Stimulated activated CD4-positive, alpha-beta T cell treated with anti-CD3 and anti-CD28 coated beads, Interleukin-12 subunit alpha, Interleukin-12 subunit beta, amount 100 ng/mL, for 24 hours (primary cell): ENCODE measurements at places on chromosomes 4 and X.

- DNase-seq: no peak
Observed at GRCh38 chr4:15982842-15983524, 20.0 kb upstream of the FGFBP2 start.

DNA sequence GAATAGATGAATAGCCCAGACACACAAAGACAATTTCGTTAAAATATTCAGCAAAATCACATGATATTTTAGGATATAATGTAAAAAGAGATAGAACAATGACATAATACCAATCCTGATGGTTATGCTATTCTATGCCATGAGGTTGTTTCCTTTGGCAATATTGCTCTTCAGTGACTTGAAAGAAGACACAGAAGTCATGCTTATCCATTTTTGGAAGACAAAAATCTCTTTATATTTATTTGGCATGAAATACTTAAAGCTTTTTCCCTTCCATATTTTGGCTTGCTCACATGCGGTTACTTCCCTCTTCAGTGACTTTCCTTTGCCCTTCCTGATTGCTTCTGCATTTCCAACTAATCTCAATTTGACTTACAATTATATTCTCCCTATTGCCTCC is 314.8 kb downstream of the IQCM start:
- DNase-seq: no peak

DNA sequence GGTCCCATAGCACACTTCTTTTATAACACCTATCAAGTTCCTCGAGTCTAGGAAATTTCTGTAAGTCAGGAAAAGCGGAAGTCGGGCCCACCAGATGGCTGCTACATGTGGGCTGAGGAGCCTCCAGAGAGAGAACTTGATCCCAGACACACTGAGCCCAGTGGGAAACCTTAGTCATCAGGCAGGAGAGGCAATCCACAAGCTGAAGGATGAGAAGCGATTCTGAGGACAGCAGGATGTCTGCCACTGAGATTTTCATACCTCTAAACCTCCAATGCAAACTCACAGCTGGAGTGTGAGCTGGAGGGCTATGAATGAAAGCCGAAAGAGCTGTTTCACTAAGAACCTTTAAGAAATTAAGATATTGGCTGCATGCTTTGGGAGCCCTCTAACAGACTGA is 52.6 kb upstream of the PDHA1 start:
- no peak for DNase-seq

DNA sequence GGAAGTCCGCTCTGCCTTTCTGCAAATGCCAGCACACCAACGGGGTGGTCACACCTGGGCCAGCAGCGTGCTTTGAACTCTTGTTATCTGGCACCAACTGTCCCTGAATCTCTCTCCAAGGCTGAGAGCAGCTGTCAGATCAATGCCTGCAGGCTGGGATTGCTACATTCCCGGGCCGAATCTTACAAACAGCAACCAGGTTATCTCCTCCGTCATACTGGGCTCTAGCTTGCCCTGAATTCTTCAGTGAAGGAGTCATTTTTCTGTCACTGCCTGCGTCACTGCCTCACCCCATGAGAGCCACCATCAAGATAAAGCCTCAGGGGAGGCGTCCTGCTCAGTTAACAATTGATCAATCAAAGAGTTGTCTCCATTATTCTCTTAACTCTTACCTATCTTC is 329.4 kb upstream of the PPARGC1A start:
- DNase-seq: no peak

- DNase-seq: no peak
Observed at GRCh38 chrX:123060986-123061385, 123.1 kb upstream of the GRIA3 start.

GRCh38 chr4:85952972-85953650 is 406.7 kb downstream of the MAPK10 start:
- DNase-seq: no peak

GRCh38 chr4:163773940-163774339 is 279.4 kb downstream of the TMA16 start:
- no peak for DNase-seq

DNA sequence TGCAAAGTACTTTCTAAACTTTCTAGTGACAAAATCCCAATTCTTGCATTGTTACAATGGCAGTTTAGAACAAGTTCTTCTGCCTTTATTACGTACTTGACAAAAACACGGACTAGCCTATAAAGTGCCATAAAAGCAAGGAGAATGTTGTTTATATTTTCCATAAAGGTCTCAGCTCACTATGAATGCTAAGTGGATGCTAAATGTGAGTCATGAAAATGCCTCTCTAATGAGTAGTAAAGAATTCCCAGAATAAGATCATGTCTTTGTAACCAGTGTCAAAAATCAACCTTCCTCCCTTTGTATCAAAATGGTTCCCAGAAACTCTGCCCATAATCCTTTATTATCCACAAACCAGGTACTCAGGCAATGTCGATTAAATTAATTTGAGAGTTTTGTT is 539.8 kb upstream of the SLIT2 start:
- no peak for DNase-seq

- DNase-seq: no peak
Observed at GRCh38 chrX:133402042-133402453, 13.2 kb downstream of the GPC4 start.

GRCh38 chr4:67744561-67745283 is 9.5 kb downstream of the GNRHR start:
- DNase-seq: no peak

- no peak for DNase-seq
Observed at GRCh38 chr4:88706574-88706973, 8.9 kb upstream of the NAP1L5 start.

- no peak for DNase-seq
Observed at GRCh38 chr4:28354880-28355656, 1494.4 kb downstream of the STIM2 start.

GRCh38 chr4:179307297-179308136 is 1865.3 kb upstream of the AGA start:
- DNase-seq: no peak

GRCh38 chr4:168882650-168883233 is 127.3 kb downstream of the CBR4 start:
- no peak for DNase-seq

DNA sequence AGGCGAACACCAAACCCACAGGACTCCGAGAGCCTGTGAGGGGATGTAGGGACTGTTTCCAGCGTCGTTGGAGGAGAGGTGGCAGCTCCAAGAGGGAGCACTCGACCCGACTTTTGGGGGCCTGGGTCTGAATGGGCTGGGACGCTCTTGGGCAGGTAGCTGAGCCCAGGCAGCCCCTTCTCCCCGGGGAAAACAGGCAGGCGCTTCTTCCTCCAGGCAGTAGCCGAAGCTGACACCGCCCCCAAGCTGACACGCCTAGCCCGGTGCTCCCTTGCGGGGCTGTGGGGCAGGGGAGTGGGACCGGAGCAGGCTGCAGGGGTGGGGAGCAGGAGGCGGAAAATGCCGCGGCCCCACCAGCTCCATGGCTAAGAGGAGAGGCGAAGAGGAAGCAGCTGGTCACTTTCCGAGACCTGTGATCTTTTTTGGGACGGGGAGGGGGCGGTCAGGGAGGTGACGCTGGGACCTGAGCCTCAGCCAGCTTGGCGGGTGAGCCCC is 4.2 kb downstream of the NKX1-1 start:
- no peak for DNase-seq

- no peak for DNase-seq
Observed at GRCh38 chr4:184751585-184751956, 17.7 kb upstream of the CENPU start.

GRCh38 chr4:55851885-55852284 is 1.6 kb upstream of the EXOC1 start:
- DNase-seq: no peak

GRCh38 chr4:36310793-36311192 is 29.4 kb downstream of the DTHD1 start:
- DNase-seq: no peak

DNA sequence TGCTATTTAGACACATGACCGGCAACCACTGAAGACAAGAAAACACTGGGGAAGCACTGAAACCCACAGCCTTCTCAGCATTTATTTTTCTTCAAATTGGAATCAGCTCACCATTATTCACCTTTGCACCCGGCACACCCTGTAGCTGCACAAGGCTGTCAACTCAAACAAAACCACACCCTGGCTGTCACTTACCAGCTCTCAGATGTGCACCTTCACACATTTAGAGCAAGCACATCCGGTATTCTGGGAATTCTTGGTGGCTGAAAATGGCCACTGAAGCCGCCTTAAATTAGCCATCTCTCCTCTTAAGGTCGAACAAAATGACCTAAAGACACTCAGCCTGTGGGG is 5.9 kb downstream of the ZFYVE28 start:
- no peak for DNase-seq

GRCh38 chr4:123507376-123507775 is 110.8 kb downstream of the SPRY1 start:
- no peak for DNase-seq

DNA sequence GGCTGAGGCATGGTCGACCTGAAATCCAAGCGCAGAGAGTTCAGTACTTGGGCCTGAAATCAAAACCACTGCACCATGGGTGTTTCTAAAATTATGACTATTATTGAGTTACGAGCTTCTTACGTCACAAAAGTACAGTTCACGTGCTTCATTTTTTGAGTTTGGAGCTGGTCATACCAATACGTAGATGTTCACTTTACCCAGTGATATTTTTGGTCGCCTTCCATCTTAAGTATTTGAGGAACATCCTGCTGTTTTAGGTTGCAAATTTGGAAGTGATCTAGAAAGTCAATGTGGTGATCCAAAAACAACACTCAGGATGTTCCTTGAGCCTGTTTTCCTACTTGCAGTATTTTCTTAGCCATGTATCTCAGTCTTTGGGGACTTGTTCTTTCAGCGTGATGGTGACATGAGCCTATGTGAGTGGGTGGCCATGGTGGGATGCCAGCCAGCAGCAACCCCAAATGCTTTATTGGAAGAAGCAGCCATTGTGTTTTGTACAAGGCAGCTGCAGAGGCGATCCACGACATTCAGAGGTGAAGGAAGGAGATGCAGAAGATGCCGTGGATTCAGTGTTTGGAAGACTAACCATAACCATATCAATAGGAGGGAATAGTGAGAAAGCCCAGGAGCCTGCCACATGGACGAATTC is 28.7 kb downstream of the LDB2 start:
- DNase-seq: no peak

DNA sequence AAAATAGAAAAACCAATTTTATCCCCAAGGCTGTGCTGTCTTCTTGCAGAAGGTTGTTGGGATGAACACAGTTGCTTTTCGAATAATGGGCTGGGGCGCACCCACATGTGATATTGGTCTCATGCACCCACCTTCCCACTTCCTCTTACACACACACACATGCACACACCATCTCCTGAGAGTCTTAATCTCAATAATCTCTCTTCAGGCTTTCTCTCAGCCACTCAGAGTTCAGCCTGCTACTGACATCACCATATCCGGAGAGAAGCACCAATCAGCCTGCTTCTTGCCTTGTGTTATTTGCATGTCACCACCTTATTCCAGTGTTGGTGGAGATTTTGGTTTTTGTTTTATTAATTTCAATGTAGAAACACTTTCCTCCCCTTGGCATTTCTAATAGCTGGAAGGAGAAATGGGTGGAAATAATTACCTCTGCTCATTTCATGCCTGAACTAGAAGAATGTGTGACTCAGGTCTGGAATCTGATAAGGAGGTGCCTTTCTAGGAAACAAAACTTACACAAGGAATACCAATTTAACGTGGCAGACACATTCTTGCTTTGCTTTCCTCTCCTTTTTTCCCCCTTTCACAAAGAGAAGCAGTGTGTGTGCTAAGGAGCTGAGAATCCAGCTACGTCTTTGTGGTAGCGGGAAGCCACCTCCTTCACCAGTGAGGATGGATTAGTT is 400.2 kb downstream of the MID1IP1 start:
- DNase-seq: no peak

DNA sequence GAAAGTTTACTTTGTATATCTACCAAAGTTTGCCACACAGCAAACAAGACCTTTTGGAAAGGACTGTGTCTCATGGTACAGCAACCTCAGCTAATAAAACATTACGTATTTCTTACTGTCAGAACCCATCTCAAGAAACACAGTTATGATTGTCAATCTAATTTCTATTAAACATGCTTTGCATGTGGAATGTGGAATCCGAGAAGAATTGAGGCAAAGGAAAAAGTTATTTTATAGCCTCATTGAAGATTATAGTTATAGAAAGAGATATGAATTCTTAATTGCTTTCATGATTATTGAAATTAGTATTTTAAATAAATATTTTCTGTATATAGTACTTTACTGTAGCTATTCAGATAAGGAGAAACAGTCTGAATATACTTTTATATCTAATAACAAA is 5.4 kb downstream of the PCDH7 start:
- DNase-seq: no peak

DNA sequence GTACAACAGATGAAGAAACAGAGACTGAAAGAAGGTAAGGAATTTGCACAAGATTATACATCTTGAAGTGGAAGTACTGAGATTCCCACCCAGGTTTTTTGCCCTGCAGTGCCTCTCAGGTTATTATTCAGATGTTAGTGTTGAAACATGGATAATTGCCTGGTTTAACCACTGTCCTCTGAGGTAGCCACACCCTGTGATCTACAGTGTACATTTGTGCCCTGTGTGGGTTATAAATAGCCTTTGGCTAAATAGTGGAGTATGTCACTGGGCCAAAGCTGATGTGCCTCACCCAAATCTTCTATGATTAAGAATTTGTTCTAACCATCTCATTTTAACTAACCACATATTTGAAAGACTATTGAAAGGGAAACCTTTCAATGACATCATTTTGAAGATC is 5.4 kb upstream of the ASB5 start:
- DNase-seq: no peak

DNA sequence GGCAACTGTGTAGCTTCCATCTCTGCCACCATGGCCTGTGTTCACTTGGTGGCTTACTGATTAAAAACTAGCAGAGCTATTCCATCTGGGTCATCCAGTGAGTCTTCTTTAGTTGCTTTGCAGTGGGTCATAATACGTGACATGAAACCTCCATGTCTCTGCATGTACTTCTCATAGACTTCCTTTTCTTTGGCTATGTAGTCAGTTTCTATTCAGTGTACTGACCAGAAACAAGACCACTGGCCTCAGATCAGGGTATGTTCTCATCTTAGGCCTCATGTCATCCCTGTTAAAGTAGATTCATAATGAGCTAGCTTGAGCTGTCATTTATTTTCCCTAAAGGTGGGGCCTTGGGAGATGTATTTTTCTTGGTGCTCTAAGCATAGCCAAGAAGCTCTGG is 195.2 kb downstream of the CCNG2 start:
- no peak for DNase-seq

DNA sequence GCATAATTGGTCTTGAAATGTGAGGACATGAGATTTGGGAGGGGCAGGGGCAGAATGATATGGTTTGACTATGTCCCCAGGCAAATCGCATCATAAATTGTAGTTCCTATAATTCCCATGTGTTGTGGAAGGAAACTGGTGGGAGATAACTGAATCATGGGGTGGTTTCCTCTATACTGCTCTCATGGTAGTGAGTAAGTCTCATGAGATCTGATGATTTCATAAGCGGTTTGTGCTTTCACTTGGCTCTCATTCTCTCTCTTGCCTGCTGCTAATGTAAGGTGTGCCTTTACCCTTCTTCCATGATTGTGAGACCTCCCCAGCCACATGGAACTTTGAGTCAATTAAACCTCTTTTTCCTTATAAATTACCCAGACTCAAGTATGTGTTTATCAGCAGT is 2595.9 kb downstream of the PCDH7 start:
- no peak for DNase-seq
